OCI-LY7 (cell line): ENCODE measurements at places on chromosomes 4 and X. TPM values are rescaled to one million over a fixed set of nuclear protein-coding genes. Genes with fewer than 3 reads are reported as not detected.

DNA sequence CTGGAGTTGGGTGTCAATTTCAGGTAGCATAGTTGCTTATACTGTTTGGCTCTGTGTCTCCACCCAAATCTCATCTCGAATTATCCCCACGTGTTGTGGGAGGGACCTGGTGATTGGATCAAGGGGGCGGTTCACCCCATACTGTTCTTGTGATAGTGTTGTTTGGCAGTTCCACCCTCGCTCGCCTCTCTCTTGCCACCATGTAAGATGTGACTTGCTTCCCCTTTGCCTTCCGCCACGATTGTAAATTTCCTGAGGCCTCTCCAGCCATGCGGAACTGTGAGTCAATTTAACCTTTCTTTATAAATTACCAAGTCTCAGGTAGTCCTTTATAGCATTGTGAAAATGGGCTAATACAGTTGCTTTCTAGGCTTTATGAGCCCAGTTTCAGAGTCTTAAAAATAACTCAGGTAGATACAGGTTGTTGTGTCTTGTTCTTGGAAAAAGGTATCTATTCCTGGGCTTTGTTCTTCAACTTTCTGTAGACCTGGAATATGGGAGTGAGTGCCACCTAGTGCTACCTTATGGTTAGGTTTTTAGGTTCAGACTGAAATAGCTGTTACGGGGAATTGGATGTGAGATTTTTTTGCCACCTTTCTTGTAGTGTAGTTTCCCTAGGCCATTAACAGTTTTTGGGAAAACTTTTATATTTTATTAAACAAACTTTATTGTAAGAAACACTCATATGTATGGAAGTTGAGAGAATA is 15.6 kb downstream of the PGK1 start:
- no peak for DNase-seq

DNA sequence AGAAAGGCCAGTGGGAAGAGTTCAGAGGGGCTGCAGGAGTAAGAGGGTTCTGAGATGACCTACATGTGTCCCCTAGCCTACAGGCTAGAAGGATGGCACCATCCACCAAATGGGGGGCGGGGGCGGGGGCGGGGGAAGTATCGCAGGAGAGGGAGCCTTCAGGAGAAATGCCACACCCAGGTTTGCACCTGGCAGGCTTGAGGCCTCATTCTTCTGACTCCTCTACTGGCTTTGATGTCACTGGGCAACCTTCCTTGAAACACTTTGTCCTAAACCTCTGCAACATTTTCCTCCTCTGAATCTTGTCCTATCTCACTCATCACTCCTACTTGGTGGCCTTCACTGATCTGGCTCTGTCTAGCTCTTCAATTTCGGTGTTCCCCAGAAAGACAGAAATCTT is 24.0 kb downstream of the CD99L2 start:
- no peak for DNase-seq

DNA sequence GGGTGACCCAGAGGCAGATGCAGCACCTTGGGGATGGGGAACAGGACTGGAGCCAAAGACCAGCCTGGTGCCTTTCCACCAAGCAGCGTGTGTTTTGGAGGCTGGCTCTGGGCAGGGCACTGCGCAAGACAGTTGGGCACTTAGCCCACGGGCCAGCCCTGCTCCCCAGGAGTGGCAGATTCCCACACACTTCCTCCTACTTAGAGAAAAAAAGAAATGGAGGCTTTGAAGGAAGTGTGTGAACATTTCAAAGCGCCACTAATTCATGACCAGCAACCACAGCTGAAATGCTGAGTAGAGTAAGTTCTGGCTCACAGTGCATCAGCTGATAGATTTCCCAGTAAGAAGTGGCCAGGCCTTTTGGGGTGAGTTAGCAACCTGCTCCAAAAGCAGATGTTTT is 54.9 kb upstream of the LGI2 start:
- no peak for DNase-seq

DNA sequence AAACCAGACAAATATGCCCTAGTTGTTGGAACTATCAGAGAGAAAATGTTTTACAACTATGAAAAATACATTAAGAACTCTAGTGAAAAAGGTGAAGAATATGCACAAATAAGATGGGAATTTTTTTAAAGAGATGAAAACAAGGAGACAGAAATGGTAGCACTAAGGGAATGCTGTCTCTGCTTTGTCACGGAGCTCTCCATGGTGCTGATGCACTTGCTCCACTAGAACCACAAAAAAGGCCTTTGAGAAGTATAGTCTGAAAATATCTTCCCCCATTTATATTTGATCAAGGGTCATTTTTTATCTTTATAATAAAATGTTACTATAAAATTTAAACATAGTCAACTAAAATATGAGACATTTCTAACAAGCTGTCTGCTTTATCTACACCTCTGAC is 1655.5 kb upstream of the AGA start:
- peak; percentile 5 for DNase-seq

AMBN gene
- not detected in 2 replicates for total RNA-seq

CRMP1 gene
- total RNA-seq, result not detected in 2 replicates

DNA sequence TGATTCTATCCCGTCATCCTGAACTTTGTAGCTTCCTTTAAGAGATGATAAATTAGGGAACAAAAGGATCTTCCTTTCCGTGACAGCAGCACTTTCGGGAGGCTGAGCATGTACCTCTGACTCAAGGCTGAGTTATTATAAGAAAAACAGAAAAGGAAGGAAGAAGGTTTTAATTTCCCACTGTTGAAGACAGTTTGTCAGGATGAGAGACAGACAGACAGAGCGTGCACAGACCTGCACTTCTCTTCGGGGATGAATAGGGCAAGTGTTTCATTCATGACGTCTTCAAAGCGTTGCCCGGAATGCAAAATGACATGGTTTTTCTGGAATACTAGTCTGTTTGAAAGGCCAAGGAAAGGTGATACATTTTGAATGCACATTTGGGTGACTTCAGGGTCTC is 405.3 kb upstream of the FAT1 start:
- no peak for DNase-seq

DSPP gene
- total RNA-seq, result not detected in 2 replicates

DNA sequence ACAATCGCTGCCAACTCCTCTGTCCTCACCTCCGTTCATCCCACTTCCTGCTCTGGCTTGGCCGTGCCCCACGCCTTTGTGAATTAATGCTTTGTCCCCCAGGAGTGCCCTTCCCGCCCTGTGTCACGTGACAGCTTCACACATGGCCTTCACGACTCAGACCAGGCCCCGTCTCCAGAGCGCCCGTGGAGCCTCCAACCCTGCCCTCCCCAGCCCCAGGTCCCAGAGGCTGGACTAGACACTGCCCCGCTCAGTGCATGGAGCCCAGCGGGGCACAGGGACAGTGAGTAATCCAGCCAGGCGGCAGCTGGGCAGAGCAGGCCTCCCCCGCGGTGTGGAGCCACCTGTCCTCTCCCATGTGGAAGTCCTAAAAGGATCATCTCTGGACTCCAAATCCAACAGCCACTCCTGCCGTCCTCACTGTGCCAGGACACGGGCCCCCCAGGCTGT is 7.4 kb downstream of the ADRA2C start:
- DNase-seq, result no peak

GRCh38 chr4:22427675-22428074 is 88.2 kb downstream of the ADGRA3 start:
- DNase-seq, result no peak

DNA sequence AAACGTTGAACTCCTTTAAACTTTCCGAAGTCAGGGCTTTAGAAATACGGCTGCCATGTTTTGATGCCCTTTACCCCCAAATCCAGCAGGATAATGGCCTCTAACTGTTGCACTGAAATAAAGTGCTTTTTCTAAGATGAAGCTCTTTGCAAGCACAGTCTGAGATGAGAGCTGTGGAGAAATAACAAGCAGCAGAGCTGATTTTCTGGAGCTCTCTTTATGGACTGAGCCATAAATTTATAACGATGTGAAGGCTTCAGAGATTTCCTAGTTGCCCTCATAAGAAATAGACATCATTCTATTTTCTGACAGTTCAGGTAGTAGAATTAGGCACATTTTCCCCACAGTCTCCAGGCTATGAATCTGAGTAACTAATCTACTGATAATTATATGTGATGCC is 567.3 kb downstream of the PDHA2 start:
- DNase-seq, result no peak

ATOH1 gene
- not detected in 2 replicates for total RNA-seq

GRCh38 chrX:48910926-48911411 is 477 bp downstream of the SLC35A2 start:
- peak; percentile 60 for DNase-seq

DNA sequence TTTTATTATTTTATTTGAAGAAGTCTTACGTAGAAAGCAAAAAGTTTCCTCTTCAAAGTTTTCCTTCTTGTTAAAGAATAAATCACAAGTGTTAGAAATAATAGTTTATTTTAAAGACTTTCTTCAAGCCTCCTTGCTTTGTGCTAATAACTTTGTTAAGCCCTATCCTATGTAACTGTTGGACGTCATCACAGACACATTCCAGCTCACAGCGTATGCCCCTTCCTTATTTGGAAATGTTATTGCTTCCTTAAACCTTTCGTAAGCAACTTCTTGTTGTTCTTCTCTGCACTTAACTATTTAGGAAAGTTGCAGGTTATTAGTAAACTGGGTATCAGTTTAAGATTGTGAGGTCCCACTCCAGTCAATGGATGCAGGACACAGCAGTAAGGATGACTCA is 7.6 kb upstream of the SRD5A3 start:
- DNase-seq, result no peak

- peak; percentile 79 for DNase-seq
These were observed at the start of gene CNOT6L for GRCh38 chr4:77818602-77819403. Gene CNOT6L, minus strand, starts transcription at chr4:77819368. Its CDS starts 60 bp downstream, at chr4:77819308.

GRCh38 chr4:171472230-171472629 is 341.0 kb upstream of the GALNTL6 start:
- no peak for DNase-seq

- no peak for DNase-seq
These were observed 39.7 kb downstream of the KLHL8 start for GRCh38 chr4:87180767-87181166.
